ENCODE measurements at places on chromosomes 2 and 18. TPM values are rescaled to one million over a fixed set of nuclear protein-coding genes. Genes with fewer than 3 reads are reported as not detected.
A peak's percentile ranks its signal among the peaks of the same experiment; 100 is the strongest.

TMX3 gene
- total RNA-seq: 41.0 TPM

LOXL3 gene
- total RNA-seq: 3.7 TPM

CD207 gene
- not detected for total RNA-seq

CD226 gene
- total RNA-seq: 2.1 TPM

POTEC gene
- not detected for total RNA-seq

DNA sequence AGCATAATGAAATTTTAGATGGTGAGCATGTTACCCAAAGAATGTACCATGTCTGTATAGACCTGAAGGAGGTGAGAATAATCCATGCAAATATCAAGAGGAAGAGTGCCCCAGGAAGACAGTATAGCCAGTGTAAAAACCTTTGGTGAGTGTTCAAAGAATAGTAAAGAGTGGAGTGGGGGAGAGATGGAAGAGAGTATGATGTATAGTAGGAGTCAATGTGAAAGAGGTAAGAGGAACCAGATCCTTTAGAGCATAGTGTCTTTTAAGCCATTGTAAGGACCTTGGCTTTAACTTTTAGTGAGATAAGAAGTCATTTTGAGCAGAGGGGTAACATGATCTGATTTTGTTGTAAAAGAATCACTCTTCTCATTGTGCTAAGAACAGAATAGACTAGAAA, 1052.3 kb upstream of the ZEB2 start:
- no peaks in the 10 kb centered on the region for H3K36me3 ChIP-seq
- no peak overlapping the region for H3K27ac ChIP-seq
- no peaks in the 10 kb centered on the region for H3K4me1 ChIP-seq
- DNase-seq: no peak
- no peaks in the 10 kb centered on the region for H3K27me3 ChIP-seq

GRCh38 chr18:63299837-63300745, 19.5 kb downstream of the BCL2 start:
- H3K27ac ChIP-seq: peak overlapping the region; percentile 46
- no peaks in the 10 kb centered on the region for H3K27me3 ChIP-seq
- no peak overlapping the region for H3K4me3 ChIP-seq

DNA sequence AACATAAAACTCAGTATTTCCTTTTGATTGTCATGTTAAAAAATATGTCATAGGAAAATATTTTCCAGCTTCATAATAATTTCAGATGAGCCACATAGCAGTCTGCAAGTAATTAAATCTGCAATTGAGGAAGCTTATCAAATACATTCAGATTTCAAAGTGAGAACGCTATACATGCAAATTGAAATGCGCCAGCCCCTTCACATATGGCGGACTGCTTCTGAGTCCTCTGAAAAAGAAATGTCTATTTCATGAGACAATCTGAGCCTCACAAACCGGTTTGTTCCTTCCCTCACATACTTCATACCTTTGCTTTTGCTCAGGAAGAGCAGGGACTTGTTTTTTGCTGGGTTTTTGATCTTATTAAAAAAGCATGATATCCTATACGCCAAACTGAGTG, 2.3 kb upstream of the DCDC2C start:
- DNase-seq: no peak
- H3K27me3 ChIP-seq: peaks cover 29% of the 10 kb centered on the region
- H3K4me1 ChIP-seq: no peaks in the 10 kb centered on the region
- H3K36me3 ChIP-seq: no peaks in the 10 kb centered on the region

DNA sequence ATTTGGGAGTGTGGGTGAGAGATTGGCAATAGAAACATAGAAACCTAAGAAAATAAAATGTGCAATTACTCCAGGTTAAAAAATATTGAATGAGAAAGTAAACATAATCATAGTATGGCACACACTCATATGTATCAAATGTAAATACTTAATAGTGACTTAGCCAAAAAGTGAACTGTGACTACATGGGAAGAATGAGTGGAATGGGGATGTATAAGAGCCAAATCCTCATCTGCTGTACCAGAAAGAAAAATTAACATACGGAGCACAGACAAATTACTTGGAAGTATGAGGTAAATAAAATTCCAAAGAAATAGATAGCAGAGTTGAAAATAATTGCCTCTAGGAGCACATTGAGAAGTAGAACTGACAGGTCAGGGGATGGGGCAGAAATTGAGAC, 4.0 kb downstream of the FLACC1 start:
- no peak for DNase-seq
- no peak overlapping the region for H3K27ac ChIP-seq
- H3K36me3 ChIP-seq: no peaks in the 10 kb centered on the region
- no peaks in the 10 kb centered on the region for H3K4me1 ChIP-seq
- no peak overlapping the region for H3K4me3 ChIP-seq

GRCh38 chr18:47932190-47932589, 1.7 kb upstream of the SMAD2 start:
- H3K27me3 ChIP-seq: no peaks in the 10 kb centered on the region
- no peak overlapping the region for H3K4me3 ChIP-seq
- DNase-seq: no peak

Data from breast epithelium (tissue), 4 donors.